ENCODE measurements at places on chromosomes 3 and 15.

DNA sequence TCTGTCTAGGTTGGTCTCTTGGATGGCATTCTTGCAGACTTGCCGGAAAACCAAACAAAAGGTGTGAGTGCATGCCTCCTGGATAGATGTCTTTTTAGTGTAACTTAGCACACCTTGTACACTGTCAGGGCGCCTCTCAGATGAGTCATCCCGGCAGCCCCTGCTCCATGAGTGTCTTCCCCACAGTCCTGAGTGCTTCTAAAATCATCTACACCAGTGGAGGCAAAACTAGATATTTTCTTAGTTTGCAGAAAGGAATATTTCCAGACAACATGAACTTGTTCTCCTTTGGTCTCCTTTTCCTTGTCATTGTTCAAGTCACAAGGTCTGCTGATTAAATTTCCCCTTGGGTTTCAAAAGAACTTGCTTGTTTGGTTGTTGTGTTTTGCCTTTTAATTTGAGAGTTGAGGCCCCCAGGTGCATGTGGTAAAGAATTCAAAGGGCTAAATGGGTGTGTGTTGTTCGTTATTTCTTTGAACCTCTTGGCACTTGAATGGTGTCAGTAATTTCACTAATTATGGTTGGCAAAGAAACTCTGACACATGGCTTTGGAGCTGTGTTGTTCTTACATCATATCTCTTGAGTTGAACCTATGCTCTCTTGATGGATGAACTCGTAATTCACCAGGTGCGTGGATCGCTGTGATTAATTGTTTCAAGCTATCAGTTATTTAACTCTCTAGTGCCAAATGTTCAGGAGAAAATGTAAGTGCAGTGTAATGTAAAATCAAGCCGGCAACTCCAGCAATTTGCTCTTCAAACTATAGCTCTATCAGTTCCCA, 98.2 kb downstream of the IGF1R start:
- DNase-seq, result no peak

GRCh38 chr3:162134571-162134970, 638.0 kb downstream of the OTOL1 start:
- no peak for DNase-seq

DNA sequence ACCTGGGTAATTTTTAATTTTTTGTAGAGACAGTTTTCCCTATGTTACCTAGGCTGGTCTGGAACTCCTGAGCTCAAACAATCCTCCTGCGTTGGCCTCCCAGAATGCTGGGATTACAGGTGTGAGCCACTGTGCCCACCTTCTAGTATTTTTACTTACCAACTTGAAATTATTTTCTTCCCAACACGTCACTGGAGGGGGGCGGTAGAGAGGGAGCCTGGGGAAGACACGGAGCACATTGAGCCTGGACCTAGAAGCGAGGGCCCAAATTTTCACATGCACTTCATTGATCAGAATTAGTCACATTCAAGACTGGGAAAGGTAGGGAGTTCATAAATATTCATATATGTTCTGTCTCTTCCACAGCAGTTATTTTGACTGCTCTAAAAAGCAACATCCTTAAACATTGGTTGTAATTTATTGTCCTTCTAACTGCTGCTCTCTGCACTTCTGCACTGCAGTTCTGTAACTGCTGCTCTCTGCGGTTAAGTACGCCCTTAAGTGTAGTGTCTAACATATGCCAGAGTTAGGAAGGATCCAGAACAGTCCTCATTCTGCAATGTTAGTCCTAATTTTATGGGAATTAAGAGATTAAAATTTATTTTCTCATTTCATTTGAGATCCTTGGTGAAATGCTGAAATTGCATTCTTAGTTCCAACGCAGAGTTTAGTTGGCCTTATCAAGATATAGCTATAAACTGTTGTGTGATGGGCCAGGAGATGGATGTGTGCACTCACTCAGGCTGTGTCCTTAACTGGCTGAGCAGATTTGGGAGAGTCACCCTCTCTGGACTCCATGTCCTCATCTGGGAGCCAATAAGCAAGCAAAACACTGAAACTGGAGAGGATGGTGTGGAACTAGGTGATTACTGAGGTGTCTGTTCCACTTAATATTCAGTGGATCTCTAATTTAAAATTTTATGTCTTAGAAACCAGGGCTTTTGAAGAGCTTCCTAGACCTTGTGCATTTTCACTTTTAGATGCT, 98.2 kb downstream of the STRIT1 start:
- DNase-seq, result no peak

GRCh38 chr15:69480932-69481331, 28.3 kb downstream of the RPLP1 start:
- DNase-seq, result no peak

DNA sequence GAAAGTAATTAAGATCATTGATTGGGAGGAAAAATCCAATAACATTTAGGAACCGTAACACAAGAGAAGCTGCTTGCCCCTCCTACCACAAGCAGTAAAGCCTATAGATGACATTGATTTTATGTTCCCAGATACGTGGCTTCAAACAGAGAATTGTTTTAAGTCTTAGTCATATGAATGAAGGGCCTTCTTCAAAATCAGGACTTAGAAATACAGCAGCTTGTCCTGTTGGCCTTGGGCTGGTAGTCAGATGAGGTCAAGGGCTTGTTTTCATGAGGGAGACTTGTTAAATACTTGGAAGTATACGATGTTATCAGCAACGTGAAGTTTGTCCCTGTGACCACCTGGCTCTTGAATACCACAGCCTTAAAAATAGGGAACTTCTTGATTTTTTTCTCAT, 114.4 kb downstream of the VGLL4 start:
- DNase-seq, result no peak

- DNase-seq, result no peak
Measured at GRCh38 chr3:30628205-30628900, 22.0 kb downstream of the TGFBR2 start.

DNA sequence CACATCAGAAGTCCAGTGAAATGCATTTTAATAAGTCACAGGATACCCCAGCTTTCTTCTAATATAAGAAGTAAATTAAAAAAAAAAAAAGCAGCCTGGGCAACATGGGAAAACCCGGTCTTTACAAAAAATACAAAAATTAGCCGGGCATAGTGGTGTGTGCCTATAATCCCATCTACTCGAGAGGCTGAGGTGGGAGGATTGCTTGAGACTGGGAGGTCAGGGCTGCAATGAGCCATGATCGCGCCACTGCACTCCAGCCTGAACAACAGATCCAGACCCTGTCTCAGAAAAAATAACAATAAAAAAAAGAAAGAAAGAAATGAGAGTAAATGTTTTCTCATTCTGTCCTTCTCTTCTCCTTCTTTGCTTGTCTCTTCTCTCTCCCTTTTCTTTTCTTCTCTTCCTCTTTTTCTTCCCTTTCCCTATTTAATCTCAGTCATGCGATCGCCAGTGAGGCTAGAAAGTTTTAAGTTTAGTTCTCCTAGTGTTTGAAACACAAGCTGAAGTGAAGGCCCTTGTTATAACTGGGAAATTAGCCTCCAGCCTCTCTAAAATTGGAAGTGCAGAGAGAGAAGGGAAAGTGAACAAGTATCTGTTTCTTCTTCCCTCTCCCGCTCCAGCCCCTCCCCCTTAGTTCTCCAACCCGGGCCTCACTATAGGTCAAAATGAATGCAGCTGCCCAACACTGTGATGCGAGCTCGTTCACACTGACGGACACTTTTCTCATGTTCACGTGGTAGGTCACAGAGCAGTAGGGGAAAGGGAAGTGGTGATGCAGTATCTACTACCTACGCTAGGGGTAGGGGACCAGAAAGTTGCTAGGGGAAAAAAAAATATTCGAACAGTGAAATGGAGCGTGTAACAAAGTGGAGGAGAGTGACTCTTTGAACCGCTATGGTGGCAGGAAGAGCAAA, 23.5 kb upstream of the TSC22D2 start:
- DNase-seq, result peak; percentile 48

DNA sequence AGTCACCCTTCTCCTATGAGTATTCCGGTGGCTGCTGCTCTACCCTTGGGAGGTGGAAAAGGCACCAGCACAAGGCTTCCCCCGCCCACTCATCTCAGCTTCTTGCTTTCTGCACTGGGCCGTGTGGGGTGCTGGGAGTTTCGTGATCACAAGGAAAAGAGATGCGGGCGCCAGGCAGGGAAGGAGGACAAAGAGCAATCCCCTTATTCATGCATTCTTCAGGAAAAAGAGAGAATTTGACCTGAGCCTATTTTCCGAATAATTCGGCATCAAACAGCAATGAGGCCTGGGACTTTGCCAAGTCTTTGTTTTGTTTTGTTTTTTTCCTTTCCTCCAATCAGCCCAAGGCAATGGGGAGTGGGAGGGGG, 102.2 kb upstream of the LPP start:
- no peak for DNase-seq

DNA sequence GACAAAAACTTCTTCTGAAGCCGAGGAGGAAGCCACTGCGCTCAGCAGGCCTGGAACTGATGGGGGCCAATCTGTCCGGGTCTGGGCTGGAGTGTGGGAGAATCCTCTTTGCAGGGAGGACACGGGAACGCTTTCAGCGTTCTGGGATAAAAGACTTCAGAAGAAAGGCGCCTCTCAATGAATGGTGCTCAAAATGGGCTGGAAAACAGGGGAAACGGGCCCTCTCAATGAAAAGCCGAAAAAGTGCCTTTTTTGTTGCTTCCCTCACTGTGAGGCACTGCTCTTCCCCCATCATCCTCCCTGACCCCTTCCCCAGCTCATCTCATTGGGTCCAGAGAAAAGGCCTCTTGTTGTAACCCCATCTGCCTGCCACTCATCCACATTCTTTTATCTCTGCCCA, 119.5 kb upstream of the LRIG1 start:
- DNase-seq, result no peak

- DNase-seq, result no peak
Measured at GRCh38 chr15:58108117-58108516, 30.1 kb upstream of the AQP9 start.

- no peak for DNase-seq
Measured at GRCh38 chr3:124783696-124784095, 53.4 kb downstream of the UMPS start.

- DNase-seq, result no peak
Measured at GRCh38 chr15:71291723-71292122, 176.5 kb downstream of the THSD4 start.

DNA sequence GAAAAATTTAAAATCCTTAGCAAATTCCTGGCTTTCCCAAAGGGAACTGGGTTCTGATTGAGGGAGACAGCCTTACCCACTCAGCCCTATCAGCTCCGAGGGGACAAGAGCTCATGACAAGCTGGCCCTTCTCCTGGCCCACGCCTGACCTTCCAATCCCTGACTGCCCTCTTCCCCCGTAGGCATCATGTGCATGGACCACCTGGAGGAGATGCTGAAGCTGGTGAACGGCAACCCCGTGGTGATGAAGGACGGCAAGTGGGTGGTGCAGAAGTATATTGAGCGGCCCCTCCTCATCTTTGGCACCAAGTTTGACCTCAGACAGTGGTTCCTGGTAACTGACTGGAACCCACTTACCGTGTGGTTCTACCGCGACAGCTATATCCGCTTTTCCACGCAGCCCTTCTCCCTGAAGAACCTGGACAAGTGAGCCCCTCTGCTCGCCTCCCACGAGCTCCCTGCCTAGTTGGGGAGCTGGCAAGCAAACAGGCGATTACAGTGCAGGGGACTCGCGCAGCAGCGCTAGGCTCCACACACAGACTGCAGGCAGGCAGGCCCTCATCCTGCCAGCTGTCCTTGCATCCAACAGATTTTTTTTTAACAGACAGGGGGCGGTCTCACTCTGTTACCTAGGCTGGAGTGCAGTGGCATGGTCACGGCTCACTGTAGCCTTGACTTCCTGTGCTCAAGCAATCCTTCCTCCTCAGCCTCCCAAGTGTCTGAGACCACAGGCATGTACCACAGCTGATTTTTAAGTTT, 16.8 kb downstream of the RPUSD3 start:
- DNase-seq, result no peak

DNA sequence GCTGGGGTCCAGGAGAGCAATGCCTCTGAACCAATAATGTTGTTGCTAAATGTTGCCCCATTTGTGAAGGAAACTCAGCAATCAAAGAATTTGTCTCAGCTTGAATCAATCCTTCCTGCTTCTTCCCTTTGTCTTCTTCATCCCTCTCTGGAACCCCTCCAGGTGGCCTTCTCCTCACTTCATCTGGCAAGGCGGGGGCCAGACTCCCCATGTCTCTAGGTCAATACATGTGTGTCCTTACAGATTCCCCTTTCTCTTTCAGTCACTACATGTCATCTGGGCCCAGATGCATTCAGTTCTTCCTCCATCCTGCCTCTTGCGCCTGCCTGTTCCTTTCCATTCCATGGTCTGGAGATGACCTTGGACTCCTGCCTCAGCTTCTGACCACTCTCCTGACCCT, 8.0 kb upstream of the LTF start:
- no peak for DNase-seq

- no peak for DNase-seq
Measured at GRCh38 chr15:42107473-42107872, 13.1 kb upstream of the PLA2G4D start.

GRCh38 chr15:76033438-76033837, 21.2 kb upstream of the NRG4 start:
- DNase-seq, result no peak

- no peak for DNase-seq
Measured at GRCh38 chr3:157257101-157257500, 97.2 kb upstream of the CCNL1 start.

DNA sequence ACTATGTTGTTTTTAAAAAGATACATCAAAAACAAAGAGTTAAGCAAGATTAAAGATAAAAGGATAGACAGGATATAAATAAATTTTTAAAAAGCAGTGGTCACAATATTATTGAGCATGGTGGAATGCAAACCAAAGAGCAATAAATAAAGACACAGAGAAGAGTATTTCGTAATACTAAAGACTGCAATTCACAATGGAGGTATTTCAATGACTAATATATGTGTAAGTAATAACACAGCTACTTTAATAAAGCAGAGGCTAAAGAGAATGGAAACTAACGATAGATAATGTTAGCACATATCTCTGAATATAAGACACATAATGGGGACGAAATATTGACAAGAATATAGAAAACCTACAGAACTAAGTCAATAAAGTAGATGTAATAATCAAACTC, 219.6 kb downstream of the WDR72 start:
- DNase-seq, result no peak

DNA sequence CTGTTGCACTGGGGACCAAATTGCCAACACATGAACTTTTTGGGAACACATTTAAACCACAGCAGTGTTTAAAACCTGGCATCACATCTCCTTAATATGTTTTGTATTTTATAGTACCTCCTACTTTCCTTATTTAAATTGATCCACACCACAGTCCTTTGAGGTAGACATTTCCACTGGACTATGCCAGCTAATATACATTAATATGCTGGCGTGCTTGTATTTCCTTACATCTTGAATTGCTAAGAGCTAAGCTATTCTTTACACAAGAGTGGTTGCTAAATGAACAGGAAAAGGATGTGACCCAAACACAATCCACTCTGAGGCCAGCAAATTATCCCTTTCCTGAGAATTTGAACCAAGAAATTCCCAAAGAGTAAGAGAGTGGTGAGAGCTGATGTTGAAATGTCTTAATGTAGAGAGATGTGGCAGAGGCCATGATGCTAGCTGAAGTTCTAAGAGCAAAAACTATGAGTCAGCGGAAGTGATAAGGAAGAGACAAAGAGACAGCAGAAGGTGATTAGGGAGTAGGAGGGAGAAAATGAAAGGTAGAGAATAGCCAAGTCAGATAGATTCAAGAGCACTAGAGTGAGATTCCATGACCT, 131.2 kb downstream of the CD47 start:
- no peak for DNase-seq
